Left lobe of liver (tissue), 2 donors: ENCODE measurements at places on chromosomes 1 and 21. TPM values are rescaled to one million over a fixed set of nuclear protein-coding genes. Genes with fewer than 3 reads are reported as not detected.

GRCh38 chr1:18922319-18922726 is 20.0 kb upstream of the ALDH4A1 start:
- peak; percentile 76 for DNase-seq

DNA sequence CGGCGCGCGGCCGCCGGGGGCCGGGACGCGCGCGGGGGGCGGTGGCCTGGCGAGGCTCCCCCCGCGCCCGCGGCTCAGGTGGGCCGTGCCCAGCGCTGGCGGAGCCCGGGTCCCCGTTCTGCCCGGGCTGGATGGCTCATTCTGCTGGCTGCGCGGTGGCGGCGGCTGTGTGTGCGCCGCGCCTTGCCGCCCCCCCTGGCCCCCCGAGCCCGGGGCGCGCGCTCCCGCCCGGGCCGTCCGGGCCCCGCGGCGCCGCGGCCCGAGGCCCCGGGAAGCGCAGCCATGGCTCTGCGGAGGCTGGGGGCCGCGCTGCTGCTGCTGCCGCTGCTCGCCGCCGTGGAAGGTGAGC is at the start of gene EPHB2:
TSS of gene EPHB2 (plus strand) at position 139 of the 349 bp plus-strand sequence. CDS start at position 283, 144 bp downstream.
- DNase-seq: no peak

DNA sequence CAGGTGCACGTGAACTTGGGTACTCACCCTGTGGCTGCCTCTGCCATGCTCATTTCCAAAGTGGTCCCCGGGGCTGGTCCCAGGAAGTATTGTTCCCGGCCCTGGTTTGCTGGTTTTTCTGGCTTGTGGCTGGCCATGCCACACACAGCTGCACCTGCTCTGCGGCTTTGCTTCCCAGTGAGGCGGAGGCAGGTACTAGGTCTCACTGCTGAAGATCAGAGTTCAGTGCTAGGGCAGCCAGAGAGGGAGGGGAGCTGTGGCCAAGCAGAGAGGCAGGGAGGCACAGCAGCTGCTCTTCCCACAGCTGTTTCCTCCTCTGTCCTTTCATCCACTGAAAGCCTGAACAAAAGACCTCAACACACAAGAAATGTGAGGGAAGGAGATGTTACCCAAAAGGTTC is 30.5 kb downstream of the ENO1 start:
- peak; percentile 60 for DNase-seq

Gene CA6
- not detected for total RNA-seq

Gene ATP8B2
- 4.4 TPM for total RNA-seq

GRCh38 chr1:180154325-180155181 is at the start of gene QSOX1:
TSS of gene QSOX1 (plus strand) at chr1:180154869. CDS start at chr1:180154908, 39 bp downstream.
- peak; percentile 80 for DNase-seq

Gene KCNE2
- not detected for total RNA-seq

GRCh38 chr21:26965907-26966581 is 844 bp downstream of the ADAMTS5 start:
- DNase-seq: peak; percentile 45

Gene CHIA
- total RNA-seq: 0.15 TPM

GRCh38 chr1:68796888-68797287 is 300.0 kb upstream of the DEPDC1 start:
- DNase-seq: no peak

Gene PAX7
- not detected for total RNA-seq

DNA sequence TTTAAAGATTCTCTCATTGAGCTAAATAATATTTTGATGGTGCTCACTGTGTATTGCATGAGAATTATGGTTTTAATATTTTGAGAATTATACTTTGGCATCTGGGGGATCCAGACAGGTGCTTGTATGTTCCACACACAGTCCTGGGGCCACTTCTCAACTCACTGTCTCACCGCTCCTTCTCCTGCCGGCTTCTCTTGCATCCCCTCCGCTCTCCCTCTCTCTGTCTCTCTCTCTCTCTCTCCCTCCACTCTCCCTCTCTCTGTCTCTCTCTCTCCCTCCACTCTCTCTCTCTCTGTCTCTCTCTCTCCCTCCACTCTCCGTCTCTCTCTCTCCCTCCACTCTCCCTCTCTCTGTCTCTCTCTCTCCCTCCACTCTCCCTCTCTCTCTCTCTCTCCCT is 32.2 kb upstream of the ZC3H12A start:
- no peak for DNase-seq

Gene S100A7
- total RNA-seq: not detected

- DNase-seq: no peak
Measured at GRCh38 chr1:229017091-229017490, 253.8 kb upstream of the RAB4A start.

DNA sequence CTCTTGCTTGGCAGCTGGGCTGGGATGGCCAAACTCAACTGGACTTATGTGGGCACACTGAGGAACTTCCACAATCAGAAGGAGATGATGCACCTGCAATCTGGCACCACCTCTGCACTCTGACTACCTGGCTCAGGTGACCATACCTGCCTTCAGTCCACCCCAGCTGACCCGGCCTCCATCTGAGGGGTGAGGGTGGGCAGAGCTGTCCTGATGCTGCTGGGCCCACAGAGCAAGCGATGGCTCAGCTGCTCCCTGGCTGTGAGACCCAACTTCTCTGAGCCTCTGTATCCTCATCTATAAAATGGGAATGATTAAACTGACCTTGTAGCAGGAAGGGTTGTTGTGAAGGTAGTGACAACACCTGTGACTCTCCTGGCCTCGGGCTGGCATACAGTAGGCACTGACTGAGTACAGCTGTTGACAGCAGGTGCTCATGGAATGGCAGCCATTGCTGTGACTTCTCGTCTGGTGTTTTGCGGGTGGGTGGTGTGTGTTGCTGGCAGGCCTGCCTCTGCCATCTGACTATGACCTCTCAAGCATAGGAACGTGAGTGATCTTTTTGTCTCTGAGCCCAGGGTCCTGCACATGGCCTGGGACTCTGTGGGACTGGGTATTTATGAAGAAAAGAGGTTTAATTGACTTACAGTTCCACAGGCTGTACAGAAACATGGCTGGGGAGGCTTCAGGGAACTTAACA is 438.5 kb downstream of the PTPRU start:
- peak; percentile 29 for DNase-seq

DNA sequence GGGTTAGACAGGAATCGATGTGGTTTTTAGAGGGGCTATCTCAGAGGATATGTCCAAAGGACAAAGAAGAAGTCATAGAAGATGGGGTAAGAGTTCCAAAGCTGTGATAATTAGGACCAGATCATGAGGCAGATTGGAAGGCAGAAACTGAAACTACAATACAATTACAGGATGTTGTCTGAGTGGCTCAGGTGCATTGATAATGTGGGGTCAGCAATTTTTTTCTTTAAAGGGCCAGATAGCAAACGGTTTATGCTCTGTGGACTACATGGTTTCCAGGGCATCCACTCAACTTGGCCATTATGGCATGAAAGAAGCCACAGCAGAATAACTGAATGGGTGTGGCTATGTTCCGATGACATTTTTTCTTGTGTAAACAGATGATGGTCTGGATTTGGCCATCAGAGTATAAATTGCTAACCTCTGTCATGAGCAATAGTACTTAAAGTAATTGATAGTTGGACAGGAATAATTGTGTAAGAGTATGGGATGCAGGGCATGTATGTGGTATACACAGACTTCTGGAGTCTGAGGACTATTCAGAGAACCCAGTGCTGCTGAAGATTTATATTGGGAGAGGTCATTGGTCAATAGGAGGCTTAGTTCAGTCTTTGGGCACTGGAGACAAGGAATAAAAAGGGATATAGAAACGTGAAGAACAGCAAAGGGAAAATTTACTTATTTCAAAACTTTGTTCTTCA is 198.4 kb upstream of the ADGRL4 start:
- DNase-seq: no peak

Gene KIAA1614
- 0.13 TPM for total RNA-seq

- DNase-seq: no peak
Measured at GRCh38 chr21:37516998-37517397, 150.4 kb downstream of the DYRK1A start.
